ENCODE measurements at places on chromosomes 5 and 9.

GRCh38 chr9:116499986-116500871, 186.9 kb upstream of the TRIM32 start:
- DNase-seq, result no peak

DNA sequence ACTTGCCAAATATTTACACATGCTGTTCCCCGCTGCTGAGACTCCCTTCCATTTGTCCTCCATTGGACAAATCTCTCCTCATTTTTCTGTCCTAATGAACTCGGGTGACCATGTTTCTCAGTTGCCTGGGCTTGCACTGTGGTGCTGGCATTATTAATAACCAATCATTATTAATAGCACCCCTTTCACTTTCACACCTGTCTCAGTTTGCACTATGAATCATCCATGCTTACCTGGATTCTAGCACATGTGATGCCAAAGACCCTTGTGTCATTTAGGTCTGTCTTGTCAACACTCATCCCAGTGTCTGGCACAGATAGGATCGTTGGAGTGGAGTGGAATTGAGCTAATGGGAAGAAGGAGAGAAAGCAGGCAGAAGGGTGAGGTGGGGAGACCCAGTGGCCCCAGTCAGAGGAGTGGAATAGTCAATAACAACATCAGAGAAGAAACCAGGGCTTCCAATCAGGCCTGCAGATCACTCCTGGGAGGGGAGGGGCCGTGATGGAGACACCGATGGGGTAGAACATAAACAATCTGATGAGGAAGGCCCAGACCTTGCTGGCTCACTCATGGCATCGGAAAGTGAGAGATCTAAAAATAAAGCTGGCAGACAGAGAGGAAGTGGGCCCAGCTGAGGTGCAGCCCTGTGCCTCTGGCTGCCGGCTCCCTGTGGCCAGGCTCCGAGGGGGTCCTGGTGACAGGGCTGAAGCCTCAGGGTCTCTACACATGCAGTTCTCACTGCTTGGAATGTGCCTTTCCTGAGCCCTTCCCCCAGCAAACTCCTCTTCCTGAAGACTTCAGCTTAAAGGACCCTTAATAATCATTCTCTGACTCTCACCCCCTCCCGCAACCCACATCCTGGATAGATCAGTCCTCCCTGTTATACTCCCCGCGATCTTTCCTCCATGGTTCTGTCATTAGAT, 33.5 kb upstream of the CRB2 start:
- peak; percentile 49 for DNase-seq

DNA sequence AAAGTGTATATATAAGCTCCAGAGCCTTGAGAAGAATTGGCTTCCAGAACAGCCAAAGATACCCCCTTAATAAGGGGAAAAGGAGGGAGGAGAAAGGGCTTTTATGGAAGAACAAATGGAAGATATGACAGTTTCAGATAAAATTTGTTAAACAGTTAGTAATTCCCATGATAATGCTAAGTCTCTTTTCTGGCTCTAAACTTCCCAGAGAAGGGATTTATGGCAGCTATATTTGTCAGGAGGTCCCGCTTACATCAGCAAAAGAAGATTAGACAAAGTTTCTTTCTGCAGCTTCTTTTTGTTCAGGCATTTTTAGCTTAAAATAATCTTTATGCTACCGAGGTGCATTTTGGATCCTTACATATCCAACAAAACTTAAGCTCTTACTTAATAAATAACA, 14.3 kb upstream of the SLC36A3 start:
- DNase-seq, result no peak

GRCh38 chr5:174750711-174751110, 26.3 kb downstream of the MSX2 start:
- DNase-seq, result no peak

GRCh38 chr9:95307538-95307937, 10.0 kb downstream of the FANCC start:
- DNase-seq, result no peak

GRCh38 chr5:159345336-159345735, 15.0 kb upstream of the IL12B start:
- DNase-seq, result no peak

DNA sequence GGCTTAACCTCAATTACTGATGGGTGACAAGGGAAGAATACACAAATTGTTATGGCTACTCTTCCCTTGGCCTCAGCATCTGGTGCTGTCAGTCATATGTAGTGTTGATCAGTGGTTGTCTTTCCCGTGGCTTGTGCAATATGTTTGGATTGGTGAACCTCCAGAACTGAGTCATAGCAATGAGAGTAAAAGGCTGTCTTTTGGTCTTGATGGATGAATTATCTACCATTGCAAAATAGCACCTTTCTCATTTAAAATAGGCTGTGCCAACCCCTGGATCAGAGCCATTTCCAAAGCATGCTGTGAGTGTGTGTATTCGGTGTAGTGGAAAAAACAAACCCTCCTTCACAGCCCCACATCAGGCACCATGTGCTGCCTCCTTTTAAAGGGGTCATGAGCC, 14.6 kb upstream of the F2R start:
- no peak for DNase-seq

DNA sequence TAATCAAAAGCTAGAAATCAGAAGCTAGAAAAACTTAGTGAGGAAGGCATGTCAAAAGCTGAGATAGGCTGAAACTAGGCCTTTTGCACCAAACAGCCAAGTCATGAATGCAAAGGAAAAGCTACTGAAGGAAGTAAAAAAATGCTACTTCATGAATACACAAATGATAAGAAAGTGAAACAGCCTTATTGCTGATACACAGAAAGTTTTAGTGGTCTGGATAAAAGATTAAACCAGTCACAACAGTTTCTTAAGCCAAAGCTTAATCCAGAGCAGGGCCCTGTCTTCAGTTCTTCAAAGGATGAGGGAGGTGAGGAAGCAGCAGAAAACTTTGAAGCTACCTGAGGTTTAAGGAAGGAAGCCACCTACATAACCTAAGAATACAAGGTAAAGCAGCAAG, 102.5 kb upstream of the SH3GL2 start:
- DNase-seq, result no peak

DNA sequence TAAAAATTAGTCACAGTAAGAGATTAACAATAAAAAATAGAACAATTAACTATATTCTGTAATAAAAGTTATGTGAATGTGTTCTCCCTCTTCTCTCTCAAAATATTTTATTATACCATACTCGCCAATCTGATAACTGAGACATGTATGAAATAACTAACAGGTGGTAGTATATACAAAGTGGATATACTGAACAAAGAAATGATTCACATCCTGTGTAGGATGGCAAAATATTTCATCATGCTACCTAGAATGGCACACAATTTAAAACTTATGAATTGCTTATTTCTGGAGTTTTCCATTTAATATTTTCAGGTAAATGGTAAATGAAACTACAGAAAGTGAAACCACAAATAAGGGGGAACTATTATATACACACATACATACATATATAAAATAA, 152.5 kb downstream of the RNF180 start:
- no peak for DNase-seq

DNA sequence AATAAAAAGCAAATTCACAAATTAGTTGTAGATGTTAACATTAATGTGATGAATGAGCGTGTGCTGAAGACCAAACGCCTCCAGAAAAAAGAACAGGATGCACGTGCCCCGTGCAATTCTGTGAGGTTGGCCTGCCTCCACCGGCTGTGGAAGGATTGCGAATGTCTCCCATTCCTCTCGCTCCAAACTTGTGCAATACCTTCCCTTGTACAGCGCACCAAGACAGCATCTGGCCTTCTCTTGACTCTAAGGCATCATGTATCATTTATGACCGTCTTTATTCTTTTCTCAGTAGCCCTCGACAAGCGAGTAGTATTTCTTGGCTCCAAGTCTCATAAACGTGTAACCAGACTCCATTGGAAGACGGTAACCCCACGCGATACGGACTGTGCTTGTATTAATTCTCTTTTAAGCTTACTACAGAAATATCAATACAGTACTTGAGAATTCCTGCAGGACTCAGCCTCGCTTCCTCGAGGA, 1.5 kb upstream of the TESK1 start:
- DNase-seq, result peak; percentile 30

- DNase-seq, result no peak
These were observed 122.2 kb upstream of the ACOT12 start for GRCh38 chr5:81516091-81516490.

DNA sequence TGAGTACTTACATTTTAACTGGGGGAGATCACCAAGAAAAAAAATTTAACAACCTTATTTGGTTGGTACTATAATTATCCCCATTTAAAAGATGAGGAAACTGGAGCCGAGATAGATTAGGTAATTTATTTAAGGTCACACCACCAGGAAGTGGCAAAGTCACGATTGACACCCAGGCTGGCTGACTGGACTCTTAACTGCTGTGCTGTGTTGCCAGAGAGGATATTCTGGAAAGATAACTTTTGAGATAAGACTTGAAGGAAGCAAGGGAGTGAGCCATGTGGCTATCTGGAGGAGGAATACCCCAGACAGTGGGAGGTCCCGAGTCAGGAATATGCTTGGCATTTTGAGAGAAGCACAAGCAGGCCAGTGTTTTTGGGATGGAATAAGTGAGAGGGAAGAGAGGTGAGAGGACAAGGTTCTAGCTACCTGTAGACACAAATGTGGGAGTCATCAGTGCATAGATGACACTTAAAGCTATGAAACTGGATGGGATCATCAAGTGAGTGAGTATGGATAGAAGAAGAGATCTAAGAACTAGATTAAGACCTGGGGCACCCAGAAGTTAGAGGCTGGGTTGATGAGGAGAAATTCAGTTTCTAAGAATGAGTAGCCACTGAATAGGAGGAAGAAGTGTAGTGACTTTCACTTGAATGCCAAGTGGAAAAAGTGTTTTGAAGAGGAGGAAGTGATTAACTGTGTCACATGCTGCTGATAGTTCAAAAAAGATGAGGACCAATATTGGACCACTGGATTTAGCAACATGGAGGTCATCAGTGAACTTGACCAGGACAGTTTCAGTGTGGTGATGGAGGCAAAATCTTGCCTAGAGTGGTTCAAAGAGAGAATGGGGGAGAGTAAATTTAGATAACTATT, 25.6 kb downstream of the PDE8B start:
- DNase-seq, result no peak

GRCh38 chr9:80218328-80218727, 646.6 kb downstream of the TLE4 start:
- no peak for DNase-seq

GRCh38 chr5:132313366-132313765, 19.2 kb downstream of the SLC22A4 start:
- no peak for DNase-seq

GRCh38 chr9:133955821-133956411, 36.2 kb downstream of the VAV2 start:
- DNase-seq, result peak; percentile 29

DNA sequence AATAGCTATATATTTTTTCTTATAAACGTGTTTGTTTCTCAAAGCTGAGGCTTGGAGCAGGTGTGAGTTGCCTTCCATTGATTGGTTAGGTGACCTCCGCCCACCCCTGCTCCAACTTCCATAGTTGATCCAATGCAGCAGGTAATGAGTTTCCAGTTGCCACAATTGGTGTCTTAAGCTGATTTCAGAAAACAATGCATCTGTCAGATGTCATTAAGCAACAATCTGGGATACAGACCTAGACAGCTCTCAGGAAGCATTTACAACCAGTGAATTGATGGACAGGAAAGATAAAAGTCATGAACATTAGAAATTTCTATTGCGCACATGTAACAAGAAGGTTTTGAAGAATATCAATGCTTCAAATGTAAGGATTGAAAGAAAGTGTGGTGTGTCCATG, 510.5 kb downstream of the SEMA5A start:
- no peak for DNase-seq

DNA sequence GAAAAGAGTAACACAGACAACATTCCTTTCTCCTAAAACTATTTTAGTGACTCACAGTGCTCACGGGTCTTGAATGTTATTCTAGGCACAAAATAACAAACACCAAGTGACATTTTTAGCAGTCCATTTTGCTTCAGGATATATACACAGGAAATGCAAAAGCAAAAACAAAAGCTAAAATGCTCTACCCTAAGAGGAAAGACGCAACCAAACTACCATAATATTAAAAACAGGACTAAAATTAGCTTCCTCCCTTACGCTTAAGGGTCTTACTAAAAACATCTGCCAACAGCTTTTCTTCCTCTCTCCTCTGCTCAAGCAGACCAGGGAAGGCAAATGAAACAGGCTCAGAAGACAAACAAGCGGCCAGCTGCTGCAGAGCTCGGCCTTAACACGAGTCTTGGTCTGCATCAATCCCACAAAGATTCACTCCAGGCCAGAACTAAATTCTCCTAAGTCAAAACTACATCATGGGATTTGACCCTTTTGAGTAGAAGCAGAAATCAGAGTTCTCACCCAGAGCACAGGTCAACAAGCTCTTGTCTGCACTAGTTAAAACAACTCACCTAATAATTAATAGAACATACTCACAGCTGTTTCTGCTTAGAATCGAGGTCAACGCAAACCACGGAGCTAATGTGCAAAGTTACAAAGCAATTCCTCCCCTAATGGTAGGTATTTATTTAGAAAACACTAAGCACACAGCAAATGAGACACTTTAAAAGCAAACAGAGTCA, 62.3 kb downstream of the RAPGEF1 start:
- no peak for DNase-seq

GRCh38 chr9:137374131-137374845, 48.7 kb downstream of the EXD3 start:
- DNase-seq, result no peak

- no peak for DNase-seq
These were observed 128.4 kb downstream of the MAST4 start for GRCh38 chr5:66724349-66725139.

DNA sequence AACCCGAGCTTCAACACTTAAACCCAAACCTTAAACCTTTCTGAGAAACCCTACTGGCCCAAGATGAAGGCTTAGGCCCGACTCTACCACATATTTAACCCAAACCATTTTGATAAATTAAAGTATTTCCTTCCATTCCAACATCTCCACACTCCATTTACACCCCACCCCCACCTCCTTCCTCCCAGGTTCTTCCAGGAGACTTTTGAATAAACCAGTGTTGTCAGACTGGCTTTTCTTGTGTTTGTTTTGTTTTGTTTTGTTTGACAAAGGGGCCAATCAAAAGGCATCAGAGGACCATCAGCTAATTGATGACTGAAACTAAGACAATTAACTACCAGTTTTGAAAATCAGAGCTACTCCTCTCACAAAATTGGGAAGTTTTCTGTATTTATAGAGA, 4.6 kb upstream of the ZNF608 start:
- DNase-seq, result no peak

DNA sequence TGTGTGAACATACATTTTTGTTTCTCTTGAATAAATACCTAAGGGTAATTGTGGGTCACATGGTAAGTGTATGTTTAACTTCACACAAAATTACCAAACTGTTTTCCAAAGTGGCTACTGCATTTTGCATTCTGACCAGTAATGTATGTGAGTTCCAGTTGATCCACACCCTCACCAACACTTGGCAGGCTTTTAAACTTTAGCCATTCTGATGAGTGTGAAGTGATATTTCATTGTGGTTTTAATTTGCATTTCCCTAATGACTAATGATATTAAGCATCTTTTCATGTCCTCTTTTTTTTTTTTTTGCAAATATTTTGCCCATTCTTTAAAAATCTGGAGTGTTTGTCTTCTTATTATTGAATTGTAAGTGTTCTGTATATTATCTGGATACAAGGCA, 53.5 kb upstream of the MAST4 start:
- DNase-seq, result no peak

All from activated naive CD4-positive, alpha-beta T cell treated with anti-CD3 and anti-CD28 coated beads, Interleukin-2, amount 50 U/mL, for 16 hours (primary cell).